CMK (cell line): ENCODE measurements at places on chromosomes 1 and 21.

GRCh38 chr1:172814428-172814827 lies 155.5 kb downstream of the FASLG start:
- no peak for DNase-seq

DNA sequence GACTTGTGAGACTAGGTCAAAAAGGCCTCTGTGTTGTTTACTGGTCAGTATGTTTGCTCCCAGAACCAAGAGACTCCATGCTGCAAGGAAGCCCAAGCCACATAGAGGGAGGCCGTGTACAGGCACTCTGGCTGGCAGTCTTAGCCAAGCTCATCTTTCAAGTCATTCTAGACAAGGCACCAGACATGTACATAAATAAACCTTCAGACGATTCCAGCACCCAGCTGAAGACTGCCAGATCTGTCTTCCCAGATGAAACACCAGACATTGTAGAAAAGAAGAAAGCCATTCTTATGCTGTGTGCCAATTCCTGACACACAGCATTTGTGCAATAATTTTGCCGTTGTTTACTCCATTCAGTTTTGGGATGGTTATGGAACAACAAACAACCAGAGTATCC lies 595.5 kb downstream of the KIF26B start:
- no peak for DNase-seq

- no peak for DNase-seq
These were observed 124.8 kb downstream of the RIPK4 start for GRCh38 chr21:41641821-41642701.

DNA sequence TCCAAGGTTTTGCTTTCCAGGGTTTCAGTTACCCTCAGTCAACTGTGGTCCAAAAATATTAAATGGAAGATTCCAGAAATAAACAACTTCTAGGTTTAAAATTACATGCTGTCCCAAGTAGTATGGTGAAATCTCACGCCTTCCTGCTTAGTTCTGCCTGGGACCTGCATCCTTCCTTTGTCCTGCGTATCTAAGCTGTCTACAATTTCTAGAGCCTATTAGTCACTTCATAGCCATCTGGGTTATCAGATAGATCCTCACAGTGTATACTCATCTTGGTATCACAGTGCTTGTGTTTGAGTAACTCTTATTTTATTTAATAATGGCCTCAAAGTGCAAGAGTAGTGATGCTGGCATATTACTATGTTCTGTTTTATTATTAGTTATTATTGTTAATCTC lies 157.7 kb downstream of the ROR1 start:
- no peak for DNase-seq

DNA sequence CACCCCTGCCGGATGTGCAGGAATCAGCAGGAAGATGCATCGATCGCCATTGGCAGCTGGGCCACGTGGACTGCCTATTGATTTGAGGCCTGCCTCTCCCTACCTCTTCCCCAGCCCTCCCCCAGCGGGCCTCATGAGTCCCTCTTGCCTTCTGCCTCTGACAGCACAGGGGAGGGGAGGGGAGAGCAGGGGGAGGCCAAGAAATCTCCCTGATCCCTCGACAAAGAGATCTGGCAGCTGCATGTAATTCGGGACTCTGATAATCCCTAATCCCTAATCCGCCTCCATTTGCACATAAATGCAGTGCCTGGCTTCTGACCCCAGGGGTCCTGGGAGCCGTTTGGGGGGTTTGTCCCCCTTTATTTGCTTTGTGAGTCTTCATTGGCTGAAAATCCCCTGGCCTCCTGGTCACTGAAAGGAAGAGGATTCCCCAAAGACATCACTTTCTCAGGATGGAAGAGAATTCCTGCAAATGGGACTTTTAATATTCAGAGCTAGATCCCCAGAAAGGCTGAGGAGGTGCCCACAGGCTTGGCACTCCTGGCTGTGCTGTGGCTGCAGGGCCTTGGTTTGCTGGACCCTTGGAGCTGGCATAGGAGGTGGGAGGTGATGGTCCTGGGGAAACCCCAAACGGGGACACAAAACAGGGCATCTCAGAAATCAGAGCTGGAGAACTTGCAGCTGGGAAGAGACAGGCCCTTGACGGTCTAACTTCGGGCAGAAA lies 239.4 kb upstream of the POU3F1 start:
- DNase-seq: no peak

DNA sequence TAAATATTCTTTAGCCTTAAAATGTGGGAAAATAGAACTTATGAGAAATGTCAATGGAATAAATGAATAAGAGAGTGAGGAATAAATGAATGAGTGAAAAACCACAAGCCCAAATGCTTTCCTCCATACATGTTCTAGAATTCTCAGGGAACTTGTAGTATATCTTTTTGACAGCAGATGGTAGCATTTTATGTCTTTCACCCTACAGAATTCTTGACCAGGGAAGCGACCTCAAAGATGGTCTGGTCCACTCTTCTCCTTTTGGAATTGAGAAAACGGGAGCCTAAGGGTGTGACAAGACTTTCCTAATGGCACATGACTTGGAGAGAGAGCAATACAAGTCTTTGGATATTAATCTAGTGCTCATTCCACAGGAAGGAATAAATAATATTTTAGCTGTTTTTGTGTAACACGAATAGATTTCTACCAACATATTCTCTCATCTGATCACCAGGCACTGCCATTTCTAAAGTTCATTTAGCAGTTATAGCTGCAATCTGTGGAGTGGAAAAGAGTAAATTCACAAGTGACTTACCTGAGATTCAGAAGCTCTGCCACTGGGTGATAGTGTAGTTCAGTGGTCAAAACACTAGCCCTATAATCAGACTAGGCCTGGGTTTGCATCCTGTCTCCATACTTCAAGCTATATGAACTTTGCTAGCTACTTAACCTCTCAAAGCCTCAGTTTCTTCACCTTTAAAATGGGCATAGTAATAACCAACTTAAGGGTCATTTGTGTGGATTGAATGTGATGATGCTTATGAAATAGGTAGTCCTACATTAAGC lies 15.0 kb upstream of the F5 start:
- DNase-seq: no peak

GRCh38 chr1:53275566-53275965 lies 37.2 kb upstream of the MAGOH start:
- DNase-seq: no peak

GRCh38 chr1:162357681-162358266 lies 18.9 kb downstream of the SPATA46 start:
- DNase-seq: no peak

GRCh38 chr1:239315631-239316217 lies 70.6 kb upstream of the CHRM3 start:
- DNase-seq: no peak

GRCh38 chr1:161511018-161511755 lies 5.9 kb downstream of the FCGR2A start:
- no peak for DNase-seq

DNA sequence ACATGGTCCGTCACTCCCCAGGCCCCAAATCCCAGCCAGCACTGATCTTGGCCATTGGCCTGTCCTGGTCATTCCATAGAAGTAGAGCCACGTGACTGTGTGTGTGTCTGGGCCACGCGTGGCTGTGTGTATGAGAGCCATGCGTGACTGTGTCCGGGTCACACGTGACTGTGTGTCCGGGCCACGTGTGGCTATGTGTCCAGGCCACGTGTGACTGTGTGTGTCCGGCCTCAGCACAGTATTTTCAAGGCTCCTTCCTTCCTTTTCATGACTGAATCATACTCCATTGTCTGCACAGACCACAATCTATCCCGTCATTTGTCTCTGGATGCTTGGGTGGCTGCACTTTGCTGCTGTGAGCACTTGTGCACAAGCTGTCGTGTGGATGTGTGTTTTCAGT lies 67.4 kb downstream of the SKI start:
- no peak for DNase-seq

DNA sequence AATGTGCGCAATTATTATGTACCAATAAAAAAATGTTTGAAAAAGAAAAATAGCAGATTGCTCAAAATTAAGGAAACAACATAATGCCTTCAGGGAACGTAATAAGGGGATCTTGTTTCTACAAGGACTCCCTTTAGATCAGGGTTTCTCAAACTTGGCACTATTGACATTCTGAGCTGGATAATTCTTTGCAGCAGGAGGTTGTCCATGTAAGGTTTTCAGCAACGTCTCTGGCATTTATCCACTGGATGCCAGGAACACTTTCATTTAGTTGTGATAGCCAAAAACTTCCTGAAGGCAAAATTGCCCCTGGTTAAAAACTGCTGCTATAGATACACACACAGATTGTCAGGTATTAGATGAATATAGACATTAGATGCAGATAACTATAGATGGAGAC lies 666.7 kb upstream of the ADAMTS5 start:
- DNase-seq: no peak

GRCh38 chr1:199226163-199226562 lies 587.3 kb downstream of the PTPRC start:
- no peak for DNase-seq

GRCh38 chr1:108106775-108107174 lies 93.4 kb downstream of the SLC25A24 start:
- DNase-seq: no peak

- peak; percentile 46 for DNase-seq
These were observed 6.6 kb downstream of the CCDC190 start for GRCh38 chr1:162854245-162854882.

- no peak for DNase-seq
These were observed 50.4 kb upstream of the STUM start for GRCh38 chr1:226497991-226498639.

- no peak for DNase-seq
These were observed 67.5 kb upstream of the SH3GLB1 start for GRCh38 chr1:86636898-86637297.

DNA sequence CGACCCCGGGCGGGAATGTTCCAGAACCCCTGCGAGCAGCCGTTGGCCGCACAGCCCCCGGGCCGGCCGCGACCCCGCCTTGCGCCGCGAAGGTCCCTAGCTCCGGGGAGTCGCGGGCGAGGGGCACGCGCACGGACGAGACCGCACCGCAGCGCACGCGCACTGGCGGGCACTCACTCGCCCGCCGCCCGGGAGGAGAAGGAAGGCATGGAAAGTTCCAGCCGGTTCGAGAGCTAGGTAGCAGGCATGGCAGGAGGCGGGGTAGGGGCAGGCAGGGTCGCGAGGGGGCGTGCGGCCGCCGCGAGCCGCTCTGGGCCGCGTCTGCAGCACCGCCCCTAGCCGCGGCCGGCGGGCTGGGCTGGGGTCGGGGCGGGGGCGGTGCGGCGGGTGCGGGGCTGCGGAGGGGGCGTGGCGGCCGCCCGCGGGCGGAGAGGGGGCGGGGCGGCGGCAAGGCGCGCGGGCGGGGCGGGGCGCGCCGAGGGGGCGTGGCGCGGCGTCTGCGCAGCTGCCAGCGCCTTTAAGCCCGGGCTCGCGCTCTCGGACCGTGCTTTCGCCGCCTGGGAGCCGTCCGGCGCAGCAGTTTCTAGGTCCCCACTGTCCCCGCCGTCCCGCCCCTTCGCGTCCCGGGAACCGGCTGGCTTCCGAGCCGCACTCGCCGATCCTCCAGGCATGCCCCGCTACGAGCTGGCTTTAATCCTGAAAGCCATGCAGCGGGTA lies at the start of the genes MRPS6 and SLC5A3:
Gene MRPS6, plus strand, starts transcription at position 547 of the 717 bp plus-strand sequence. Its CDS starts 123 bp downstream, at position 670.
Gene SLC5A3, plus strand, starts transcription at position 547 of the 717 bp plus-strand sequence. CDS start 21,621 bp downstream, outside the sequence.
- DNase-seq: peak; percentile 90

GRCh38 chr21:32070126-32070525 lies 197.3 kb downstream of the HUNK start:
- no peak for DNase-seq

GRCh38 chr1:9279172-9279840 lies 13.4 kb upstream of the SPSB1 start:
- DNase-seq: no peak

DNA sequence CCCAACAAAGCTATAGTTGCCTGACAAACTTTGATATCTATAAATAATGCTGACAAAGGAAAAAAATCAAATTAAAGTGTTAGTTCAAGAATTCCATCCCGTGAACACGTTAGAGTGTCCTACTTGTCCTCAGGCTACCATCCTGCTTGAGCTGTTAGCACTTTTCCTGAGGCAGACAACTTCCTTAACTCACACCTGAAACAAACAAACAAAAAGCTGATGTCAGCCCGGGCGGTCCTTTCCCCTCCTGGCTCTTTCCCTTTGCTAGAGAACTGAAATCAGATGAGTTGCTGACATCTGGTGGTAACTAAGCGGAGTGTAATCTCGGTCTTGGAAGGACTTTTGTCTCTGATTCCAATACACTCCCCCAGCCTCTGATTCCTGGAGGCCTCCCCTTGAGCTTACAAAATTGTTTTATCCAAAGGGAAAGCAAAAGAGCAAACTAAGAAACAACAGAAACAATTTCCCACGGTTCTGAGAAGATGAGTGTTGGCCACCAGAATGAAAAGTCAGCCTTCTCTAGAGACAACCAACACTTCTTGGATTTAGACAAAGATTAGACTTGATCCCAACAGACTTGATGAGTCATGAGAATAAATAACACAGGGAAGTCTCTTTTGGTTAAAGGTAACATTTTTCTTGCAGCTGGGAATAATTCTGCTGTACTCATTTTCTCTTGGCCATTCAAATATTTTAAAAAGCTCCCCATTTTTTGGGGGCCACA lies 135.4 kb downstream of the PROX1 start:
- no peak for DNase-seq

DNA sequence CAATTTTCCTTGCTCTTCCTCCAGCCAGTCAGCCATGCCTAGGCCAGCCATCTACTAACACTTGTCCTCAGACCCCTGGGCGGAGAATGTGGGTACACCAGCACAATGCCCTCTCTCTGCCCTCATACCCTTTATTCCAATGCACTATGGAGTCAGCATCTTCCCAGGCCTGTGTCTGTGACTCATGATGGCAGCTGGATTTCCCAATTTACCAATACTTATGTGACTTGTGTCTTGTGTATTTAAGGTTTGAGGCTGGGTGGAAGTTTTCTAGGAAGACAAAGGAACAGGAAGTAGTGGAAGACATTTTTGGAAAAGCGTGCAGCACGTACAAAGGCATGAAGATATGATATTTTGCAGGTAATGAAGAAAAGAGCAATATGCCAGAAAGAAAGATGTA lies 114.3 kb downstream of the NMNAT2 start:
- no peak for DNase-seq
